Stimulated activated CD4-positive, alpha-beta T cell treated with anti-CD3 and anti-CD28 coated beads, Interleukin-15, amount 100 ng/mL, for 1 hour (primary cell): ENCODE measurements at places on chromosomes 1 and 21.

DNA sequence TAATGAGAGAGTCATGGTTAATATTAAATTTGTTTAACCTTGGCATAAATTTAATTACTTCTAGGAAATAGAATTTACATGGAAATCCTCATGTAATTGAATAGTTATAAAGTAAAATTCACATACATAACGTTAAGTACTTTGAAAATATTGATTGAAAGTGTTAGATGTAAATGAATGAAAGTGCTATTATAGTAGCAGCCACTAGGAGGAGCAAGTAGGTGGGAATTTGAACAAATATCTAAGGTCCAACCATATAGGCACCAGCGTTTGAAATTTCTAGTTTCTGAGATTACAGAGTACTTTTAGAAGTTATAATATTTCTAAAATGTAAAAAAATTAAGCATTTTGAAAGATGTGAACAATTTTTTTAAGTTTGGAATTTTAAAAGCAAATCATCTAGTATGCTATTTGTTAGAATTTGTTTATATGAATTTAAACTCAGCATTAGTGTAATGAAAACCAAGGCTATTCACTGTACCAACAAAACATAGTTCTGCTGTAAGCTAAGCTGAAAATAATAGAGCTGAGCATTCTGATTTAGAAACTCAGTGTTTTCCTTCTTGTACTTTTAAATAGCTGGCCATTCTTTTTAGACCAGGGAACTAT, 3.3 kb downstream of the B3GALT2 start:
- no peak for DNase-seq

GRCh38 chr1:33097137-33097611, 16.2 kb downstream of the AZIN2 start:
- DNase-seq: no peak

GRCh38 chr1:217133092-217133491, 409.9 kb upstream of the ESRRG start:
- no peak for DNase-seq

- no peak for DNase-seq
These were observed 688 bp downstream of the PTTG1IP start for GRCh38 chr21:44872649-44873355.

GRCh38 chr1:172679000-172679772, 20.3 kb downstream of the FASLG start:
- DNase-seq: no peak

DNA sequence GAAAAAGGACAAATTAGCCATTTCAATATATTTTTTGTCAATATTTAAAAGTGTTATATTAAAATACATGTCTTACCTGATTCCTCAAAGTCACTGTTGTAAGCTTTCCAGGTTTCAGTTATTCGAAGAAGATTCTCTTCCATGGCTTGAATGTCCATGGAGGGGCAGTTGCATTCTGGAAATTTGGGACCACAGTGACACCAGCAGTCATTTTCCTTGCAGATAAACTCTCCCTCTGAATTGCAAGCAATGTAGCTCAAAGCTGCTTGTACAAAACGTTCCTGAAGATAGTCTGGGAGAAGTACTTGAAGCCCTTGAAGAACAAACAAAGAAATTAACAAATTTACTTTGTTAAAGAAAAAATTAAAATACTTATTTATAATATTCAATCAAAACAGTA, 251.7 kb downstream of the BRINP3 start:
- no peak for DNase-seq

GRCh38 chr1:116465477-116465844, 92.4 kb downstream of the ATP1A1 start:
- DNase-seq: no peak

DNA sequence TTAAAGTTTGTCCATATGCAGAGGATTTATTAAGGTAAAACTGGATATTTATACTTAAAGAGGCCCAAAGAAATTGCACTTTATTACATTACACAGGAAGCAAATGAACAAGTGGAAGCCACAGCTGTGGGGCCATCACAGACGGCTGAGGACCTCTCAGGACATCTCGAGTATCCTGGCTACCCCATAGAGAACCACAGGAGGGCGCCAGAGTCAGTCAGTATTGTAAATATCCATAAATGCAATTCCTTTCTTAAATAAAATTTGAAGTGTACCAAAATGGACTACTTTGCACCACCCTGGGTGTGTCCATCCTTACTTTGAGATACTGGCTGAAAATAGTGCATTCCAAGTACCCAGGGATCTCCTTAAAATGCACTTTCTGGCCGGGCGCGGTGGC, 257.2 kb downstream of the MRPL39 start:
- DNase-seq: no peak

GRCh38 chr1:160836981-160837557, 25.6 kb downstream of the CD244 start:
- no peak for DNase-seq
